NCI-H748 treated with DMSO at 0.1 percent for 48 hours (cell line): ENCODE measurements at places on chromosomes 6 and 20.

GRCh38 chr6:71393981-71394432 lies 105.4 kb downstream of the OGFRL1 start:
- peak; percentile 91 for DNase-seq

GRCh38 chr6:75183099-75183541 lies 22.7 kb downstream of the COL12A1 start:
- no peak for DNase-seq

- no peak for DNase-seq
Measured at GRCh38 chr6:83958241-83958685, 75.3 kb upstream of the MRAP2 start.

DNA sequence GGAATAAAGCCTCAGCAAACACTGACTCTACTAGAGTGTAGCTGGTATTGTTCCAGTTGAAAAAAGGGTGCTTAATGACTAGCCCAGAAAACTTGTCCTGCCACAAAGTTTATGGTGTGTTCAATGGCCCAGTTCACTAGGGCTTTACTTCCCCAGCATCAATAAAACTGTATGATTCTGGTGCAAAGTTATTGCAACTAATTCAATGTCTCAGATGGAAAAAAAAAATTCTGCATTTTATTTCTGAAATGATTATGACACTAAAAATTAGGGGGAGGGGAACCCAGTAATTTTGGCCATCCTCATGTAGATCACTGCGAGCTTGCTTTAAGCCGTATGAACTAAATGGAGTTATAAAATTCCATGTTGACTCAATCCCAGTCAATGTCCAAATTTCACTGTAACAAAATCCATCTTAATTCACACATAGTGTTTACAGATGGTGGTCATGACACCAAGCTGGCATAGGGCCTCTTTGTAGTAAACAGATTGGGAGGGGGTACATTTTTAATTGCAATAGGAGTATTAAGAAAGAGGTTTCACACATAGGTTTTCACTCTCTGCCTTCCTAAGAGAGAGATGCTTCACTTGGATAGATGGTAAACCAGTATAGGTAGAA lies 41.2 kb downstream of the PTPRK start:
- no peak for DNase-seq

- no peak for DNase-seq
Measured at GRCh38 chr6:76671751-76672150, 599.3 kb upstream of the IMPG1 start.

DNA sequence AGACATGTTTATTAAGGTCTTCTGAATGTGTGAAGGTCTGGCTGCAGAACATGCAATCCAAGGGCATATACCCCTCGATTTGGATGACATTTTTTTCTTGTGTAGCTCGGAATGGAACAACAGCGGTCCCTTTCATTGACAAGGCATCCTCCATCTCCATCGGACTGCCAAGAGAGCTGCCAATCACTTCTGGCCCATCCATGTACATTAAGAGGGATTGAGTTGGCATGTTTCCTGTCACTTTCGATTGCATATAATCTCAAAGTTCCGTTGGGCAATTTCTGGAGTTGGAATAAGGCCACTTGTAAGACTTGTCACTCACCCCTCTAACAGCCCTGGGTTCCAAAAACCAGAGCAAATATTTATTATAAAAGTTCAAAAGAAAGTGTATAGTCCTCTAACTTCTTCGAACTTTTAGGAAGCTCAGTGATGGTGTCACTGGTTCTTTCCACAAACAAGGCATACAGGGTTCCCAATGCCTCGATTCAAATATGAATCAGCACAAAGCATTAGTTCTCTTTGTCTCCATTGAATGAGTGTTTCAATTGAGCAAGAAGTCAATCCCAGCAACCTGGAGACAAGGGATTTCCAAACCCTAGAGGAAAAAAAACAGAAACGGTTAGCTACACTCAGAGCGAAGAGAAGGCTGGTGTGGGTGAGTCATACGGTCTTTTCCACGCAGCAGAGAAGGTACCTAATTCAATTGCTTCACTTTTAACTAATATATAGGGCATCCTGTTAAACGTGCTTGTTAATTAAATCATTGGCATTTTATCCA lies 10.9 kb downstream of the ZNF217 start:
- DNase-seq, result no peak

- DNase-seq, result no peak
Measured at GRCh38 chr6:13694562-13694961, 17.1 kb downstream of the RANBP9 start.

GRCh38 chr20:32017711-32018251 lies 7.5 kb downstream of the CCM2L start:
- peak; percentile 89 for DNase-seq

DNA sequence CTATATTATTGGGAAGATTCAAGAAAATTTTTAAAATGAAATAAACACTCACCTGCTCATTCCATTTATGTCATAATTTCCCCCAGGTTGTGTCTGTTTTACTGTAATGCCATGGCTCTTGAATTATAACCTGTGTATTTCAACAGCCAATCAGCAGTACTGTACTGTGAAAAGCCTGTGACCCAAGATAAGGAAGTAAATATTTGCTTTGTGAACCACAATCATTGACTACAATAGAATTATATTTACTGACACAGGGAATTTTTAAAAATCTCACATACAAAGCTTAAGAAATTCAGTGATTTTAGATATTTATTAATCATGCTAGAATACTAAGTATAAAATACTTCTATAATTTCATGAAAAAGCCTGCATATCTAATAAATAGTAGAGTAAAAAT lies 6.0 kb downstream of the RGS17 start:
- peak; percentile 84 for DNase-seq

- no peak for DNase-seq
Measured at GRCh38 chr6:33410711-33411631, at the start of gene PHF1. TSS of gene PHF1 (plus strand) at chr6:33411014. CDS start at chr6:33412264, 1,250 bp downstream.

DNA sequence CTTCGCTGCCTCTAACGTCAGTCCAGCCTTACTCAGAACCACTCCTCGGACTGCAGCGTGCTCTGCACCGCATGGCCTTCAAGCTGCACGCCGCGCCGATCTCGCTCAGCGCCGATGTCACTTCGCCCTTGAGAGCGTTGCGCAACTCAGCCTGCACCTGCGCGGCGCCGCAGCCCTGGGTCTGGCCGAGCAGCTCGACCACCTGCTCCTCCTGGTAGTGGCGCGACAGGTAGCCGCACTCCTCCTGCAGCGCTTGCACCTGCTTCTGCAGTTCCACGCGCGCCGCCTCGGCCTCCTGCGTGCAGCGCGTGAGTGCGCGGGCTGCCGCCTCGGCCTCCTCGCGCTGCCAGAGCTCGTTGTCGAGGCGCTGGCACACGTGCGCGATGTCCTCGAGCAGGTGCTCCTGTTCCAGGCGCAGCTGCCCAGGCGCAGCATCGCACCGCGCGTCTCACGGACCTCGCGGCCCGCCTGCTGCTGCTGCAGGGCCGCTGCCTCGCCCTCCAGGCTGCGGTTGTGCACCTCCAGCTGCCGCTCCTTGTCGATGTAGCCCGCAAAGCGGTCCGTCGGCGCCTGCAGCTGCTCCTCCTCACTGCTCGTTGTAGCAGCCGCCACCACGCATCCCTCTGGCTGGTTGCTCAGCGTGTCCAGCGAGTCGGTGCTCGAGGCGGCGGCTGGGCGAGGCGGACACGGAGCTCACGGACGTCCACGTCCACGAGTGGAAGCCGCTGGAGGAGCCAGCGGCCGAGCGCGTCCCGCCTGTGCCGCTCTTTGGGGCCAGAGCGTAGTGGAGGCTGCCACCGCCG lies 380.6 kb upstream of the CHD6 start:
- no peak for DNase-seq

GRCh38 chr6:82870582-82871172 lies 195.0 kb downstream of the UBE3D start:
- DNase-seq, result peak; percentile 23

GRCh38 chr6:81747327-81747726 lies 5.2 kb downstream of the TENT5A start:
- no peak for DNase-seq

- DNase-seq, result no peak
Measured at GRCh38 chr6:139277587-139277986, 14.2 kb downstream of the TXLNB start.

DNA sequence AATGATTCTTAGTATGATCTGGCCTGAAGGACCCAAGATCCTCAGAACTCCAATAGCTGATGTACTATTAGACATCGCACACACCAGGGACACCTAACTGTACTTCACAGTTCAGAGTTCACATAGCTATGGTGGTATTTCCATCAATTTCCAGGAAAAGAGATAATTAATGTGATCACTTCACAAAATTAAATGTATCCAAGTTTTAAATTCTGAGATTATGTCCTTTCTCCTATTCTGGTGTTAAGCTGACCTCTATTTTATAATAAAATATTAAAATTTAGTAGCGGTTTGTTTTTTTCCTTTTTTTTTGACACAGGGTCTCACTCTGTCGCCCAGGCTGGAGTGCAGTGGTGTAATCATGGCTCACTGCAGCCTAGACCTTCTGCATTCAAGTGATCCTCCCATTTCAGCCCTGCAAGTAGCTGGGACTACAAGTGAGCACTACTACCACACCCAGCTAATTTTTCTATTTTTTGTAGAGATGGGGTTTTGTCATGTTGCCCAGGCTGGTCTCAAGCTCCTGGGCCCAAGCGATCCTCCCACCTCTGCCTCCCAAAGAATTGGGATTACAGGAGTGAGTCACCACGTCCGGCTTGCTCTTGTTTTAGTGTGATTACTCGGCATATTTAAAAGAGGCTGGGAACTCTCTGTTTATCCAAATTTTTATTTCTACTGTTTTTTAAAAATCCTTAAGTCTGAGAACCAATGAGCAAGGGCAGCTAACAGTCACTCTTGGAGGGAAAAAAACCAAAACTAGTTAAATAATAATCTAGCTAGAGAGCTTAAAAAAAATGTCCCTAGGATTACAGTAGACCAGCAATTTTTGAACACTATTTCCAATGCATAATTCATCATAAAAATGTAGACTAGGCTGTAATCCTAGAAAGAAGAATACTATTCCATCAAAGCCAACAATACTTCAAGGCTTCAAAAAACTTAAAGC lies 16.0 kb downstream of the KIF13A start:
- DNase-seq, result no peak

DNA sequence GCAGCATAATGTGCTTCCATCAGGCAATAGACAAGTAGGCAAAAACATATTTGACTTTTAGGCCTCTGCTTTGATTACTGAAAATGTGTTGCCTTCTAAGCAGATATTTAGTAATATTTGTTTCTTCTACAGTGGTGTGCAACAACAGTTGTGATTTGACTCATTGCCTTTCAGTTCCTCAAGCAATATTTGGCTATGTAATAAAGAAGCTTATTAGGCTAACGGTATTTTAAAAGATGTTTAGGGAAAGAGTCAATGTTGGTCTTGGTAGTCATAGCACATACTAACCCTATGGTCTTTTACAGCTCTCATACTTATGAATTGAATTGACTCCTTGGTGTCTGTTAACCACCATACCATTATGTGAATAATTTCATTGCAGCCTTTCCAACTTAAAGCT lies 124.1 kb downstream of the GRIK2 start:
- no peak for DNase-seq

- no peak for DNase-seq
Measured at GRCh38 chr20:51553897-51554486, 11.5 kb upstream of the NFATC2 start.

DNA sequence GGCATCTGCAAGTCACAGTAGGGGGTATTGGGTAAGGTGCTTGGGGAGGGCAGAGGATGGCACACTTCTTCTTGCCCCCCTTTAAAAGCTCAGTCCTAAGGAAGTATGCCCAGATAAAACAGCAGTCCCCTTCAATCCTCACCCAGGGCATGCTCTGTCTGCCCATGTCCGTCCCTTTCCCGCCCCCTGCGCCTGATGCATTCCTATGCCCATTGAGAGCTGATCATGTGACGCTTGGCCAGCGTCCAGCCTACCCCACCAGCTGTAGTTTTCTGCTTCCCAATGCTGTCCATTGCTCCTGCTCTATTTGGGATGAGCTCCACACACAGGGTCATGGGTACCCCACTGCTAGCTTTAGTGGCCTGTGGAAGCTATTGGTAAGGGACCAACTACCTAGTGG lies 8.3 kb downstream of the SIGLEC1 start:
- DNase-seq, result no peak

DNA sequence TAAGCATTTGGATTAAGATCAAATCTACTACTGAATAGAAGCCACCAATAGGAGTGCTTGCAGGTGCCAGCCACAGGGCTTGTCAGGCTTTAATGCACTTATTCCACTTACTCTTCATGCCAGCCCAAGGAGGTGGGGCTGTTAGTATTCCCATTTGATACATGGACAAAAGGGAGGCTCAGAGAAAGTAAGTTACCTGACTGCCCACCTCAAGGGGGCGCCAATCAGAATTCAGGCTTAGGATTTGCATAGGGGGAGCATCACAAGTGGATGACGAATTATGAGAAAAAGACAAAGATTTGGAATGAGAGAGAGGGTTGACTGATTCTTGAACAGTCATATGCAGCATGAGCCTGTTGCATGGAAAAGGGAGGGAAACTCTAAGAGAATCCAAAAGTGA lies 188.4 kb upstream of the TSHZ2 start:
- no peak for DNase-seq

GRCh38 chr6:91437315-91437729 lies 850.5 kb upstream of the MAP3K7 start:
- DNase-seq, result no peak

GRCh38 chr6:31794866-31795615 lies 511 bp downstream of the VARS1 start:
- no peak for DNase-seq
